ENCODE measurements at places on chromosomes 3 and 15. TPM values are rescaled to one million over a fixed set of nuclear protein-coding genes. Genes with fewer than 3 reads are reported as not detected.

GRCh38 chr15:31098491-31098917 is 3.0 kb downstream of the TRPM1 start:
- H3K4me1 ChIP-seq, result no peaks in the 10 kb centered on the region
- H3K27ac ChIP-seq, result no peak overlapping the region
- H3K27me3 ChIP-seq, result no peaks in the 10 kb centered on the region
- DNase-seq, result no peak

GRCh38 chr3:191360620-191361019 is 30.3 kb upstream of the UTS2B start:
- no peaks in the 10 kb centered on the region for H3K4me1 ChIP-seq
- no peak overlapping the region for H3K4me3 ChIP-seq
- DNase-seq, result no peak
- no peaks in the 10 kb centered on the region for H3K36me3 ChIP-seq
- no peaks in the 10 kb centered on the region for H3K27me3 ChIP-seq

GRCh38 chr3:159960188-159961148 is 28.2 kb upstream of the IL12A start:
- H3K4me3 ChIP-seq, result no peak overlapping the region
- no peaks in the 10 kb centered on the region for H3K27me3 ChIP-seq
- H3K36me3 ChIP-seq, result no peaks in the 10 kb centered on the region
- DNase-seq, result no peak

PIERCE2 gene
- 8.0 TPM for total RNA-seq

STRIT1 gene
- not detected for total RNA-seq

- no peak overlapping the region for H3K27ac ChIP-seq
- H3K36me3 ChIP-seq, result no peaks in the 10 kb centered on the region
- no peak for DNase-seq
These were observed 129.4 kb downstream of the DNAJB8 start for GRCh38 chr3:128337305-128337704.

GRCh38 chr15:80386151-80386550 is 18.0 kb upstream of the ARNT2 start:
- no peaks in the 10 kb centered on the region for H3K27me3 ChIP-seq
- no peak overlapping the region for H3K27ac ChIP-seq
- no peak for DNase-seq

DNA sequence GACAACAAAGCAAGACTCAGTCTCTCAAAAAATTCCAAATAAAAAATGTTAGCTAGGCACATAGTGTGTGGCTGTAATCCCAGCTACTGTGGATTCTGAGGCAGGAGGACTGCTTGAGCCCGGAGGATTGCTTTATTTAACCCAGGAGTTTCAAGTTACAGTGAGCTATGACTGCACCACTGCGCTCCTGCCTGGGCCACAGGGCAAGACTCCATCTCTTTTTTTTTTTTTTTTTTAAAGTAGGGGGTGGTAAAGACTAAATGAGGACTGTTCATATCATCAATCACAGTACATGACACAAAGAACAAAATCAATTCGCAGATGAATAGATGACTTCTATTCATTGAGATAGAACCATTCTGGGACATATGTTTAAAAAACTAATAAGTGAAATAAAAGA is 48.1 kb downstream of the ACAP2 start:
- DNase-seq, result no peak
- no peaks in the 10 kb centered on the region for H3K27me3 ChIP-seq
- no peaks in the 10 kb centered on the region for H3K36me3 ChIP-seq
- peaks cover 6% of the 10 kb centered on the region for H3K4me1 ChIP-seq

GRCh38 chr15:61088675-61089074 is 140.4 kb downstream of the RORA start:
- H3K4me3 ChIP-seq, result no peak overlapping the region
- peaks cover 10% of the 10 kb centered on the region for H3K4me1 ChIP-seq
- no peaks in the 10 kb centered on the region for H3K27me3 ChIP-seq
- no peak overlapping the region for H3K27ac ChIP-seq
- no peaks in the 10 kb centered on the region for H3K36me3 ChIP-seq
- DNase-seq, result no peak

DNA sequence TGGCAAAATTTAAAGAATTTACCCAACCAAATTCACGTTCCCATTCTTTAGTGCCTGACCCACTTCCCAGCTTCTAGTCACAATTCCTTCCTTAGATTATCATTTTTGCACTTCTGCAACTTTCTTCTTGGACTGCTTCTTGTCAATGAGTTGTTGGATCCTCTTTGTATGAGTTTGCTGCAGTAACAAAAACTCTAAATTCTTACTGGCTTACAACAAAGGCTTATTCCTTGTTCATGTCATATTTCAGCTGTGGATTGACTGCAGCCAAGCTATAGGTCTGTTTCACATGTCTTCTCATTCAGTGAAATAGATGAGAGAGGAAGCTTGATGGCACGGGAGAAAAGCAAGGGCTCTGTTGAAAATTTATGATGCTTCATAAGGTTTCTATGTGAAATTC is 50.4 kb upstream of the TGFBR2 start:
- no peaks in the 10 kb centered on the region for H3K4me1 ChIP-seq
- H3K4me3 ChIP-seq, result no peak overlapping the region
- no peak overlapping the region for H3K27ac ChIP-seq
- H3K27me3 ChIP-seq, result no peaks in the 10 kb centered on the region

DNA sequence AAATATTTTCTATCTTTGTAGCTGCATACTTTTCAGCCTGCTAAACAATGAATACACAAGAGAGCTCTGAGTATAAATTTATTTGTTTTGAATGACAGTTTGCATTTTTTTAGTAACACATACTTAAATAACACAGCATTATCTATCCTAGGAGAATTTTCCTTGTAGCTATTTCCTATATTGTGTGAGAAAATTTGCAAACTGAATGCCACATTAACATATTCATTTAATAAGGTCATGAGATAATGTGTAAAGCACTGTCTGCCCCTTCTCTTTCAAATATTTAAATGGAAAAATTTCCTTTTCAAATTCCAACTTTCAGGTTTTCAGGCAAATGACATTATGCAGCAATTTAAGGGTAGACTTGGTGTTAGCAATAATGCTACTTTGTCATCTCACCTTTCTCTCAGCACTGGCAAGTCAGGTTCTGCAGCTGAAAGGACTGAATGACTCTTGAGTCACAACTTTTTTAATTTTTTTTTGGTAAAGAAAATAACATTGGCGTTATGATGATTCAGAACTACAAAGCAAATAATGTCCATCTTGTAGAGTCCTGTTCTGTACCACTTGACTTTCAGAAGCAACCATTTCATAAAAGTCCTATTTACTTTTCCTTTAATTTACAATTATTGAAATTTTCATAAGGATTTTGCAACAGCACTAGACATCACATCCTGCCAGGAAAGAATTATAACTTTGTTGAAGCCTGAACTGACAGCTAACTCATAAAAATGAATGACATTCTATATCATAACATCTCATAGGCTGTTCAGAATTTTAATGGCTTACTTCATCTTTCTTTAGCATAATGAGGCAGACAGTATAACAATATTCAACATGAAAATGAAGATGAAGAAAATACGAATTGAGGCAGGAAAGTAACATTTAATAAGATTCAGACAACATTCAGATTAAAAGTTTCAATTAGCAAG is 681.6 kb upstream of the SEMA6D start:
- no peaks in the 10 kb centered on the region for H3K4me1 ChIP-seq
- no peaks in the 10 kb centered on the region for H3K27me3 ChIP-seq
- DNase-seq, result no peak
- H3K36me3 ChIP-seq, result no peaks in the 10 kb centered on the region
- no peak overlapping the region for H3K4me3 ChIP-seq
- no peak overlapping the region for H3K27ac ChIP-seq

GRCh38 chr15:97168704-97169475 is 791.6 kb upstream of the ARRDC4 start:
- no peaks in the 10 kb centered on the region for H3K4me1 ChIP-seq
- no peak overlapping the region for H3K4me3 ChIP-seq
- DNase-seq, result no peak
- no peaks in the 10 kb centered on the region for H3K36me3 ChIP-seq
- H3K27me3 ChIP-seq, result no peaks in the 10 kb centered on the region

GRCh38 chr15:78363381-78363734 is 23.2 kb downstream of the CRABP1 start:
- no peak overlapping the region for H3K27ac ChIP-seq
- H3K4me3 ChIP-seq, result no peak overlapping the region
- no peaks in the 10 kb centered on the region for H3K36me3 ChIP-seq
- DNase-seq, result no peak
- no peaks in the 10 kb centered on the region for H3K4me1 ChIP-seq

GRCh38 chr3:12990306-12990705 is 82.9 kb downstream of the IQSEC1 start:
- no peak for DNase-seq
- no peak overlapping the region for H3K27ac ChIP-seq
- H3K4me1 ChIP-seq, result peaks cover 9% of the 10 kb centered on the region
- H3K27me3 ChIP-seq, result no peaks in the 10 kb centered on the region
- no peaks in the 10 kb centered on the region for H3K36me3 ChIP-seq

DNA sequence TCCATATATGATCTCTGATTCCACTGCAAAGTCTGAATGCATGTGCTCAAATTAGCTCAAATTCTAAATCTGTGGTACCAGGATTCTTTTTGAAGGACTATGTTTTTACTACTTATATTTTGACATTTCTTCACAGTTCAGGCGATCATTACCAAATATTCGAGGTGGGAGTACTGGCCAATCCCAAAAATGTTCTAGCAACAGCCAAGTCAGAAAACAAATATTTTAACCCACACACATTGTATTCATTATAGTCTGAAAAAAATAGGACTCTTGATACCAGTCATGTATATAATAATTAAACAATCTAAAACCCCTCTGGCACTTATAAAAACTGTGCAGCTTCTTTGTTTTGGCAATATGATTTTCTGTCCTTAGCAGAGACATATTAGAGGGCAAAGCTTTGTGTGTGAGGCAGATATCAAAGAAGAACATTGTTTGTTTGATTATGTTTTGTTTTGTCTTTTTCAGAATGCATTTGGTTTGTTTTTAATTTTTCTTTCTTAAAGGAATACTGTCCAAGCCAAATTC is 37.4 kb downstream of the FGF7 start:
- H3K27ac ChIP-seq, result no peak overlapping the region
- no peaks in the 10 kb centered on the region for H3K4me1 ChIP-seq
- no peak overlapping the region for H3K4me3 ChIP-seq
- no peaks in the 10 kb centered on the region for H3K36me3 ChIP-seq
- DNase-seq, result no peak
- no peaks in the 10 kb centered on the region for H3K27me3 ChIP-seq

GRCh38 chr15:77538793-77539497 is 93.8 kb downstream of the LINGO1 start:
- H3K27me3 ChIP-seq, result no peaks in the 10 kb centered on the region
- no peak overlapping the region for H3K27ac ChIP-seq
- H3K36me3 ChIP-seq, result no peaks in the 10 kb centered on the region
- H3K4me3 ChIP-seq, result no peak overlapping the region
- H3K4me1 ChIP-seq, result peaks cover 27% of the 10 kb centered on the region

DNA sequence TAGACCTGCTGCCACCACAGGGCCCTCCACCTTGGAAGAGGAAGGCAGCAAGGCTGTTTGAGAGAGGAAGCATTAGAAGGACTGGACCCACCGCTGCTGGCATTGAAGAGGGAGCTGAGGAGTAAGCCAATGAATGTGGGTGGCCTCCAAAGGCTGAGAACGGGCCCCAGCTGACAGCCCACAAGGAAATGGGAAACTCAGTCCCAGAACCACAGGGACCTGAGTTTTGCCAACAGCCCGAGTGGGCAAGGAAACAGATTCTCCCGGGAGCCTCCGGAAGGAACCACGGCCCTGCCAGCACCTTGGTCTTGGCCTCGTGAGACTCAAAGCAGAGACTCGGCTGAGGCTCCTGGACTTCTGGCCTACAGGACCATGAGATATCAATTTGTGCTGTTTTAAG is 95.4 kb upstream of the SNRPA1 start:
- no peaks in the 10 kb centered on the region for H3K36me3 ChIP-seq
- H3K27me3 ChIP-seq, result no peaks in the 10 kb centered on the region
- H3K27ac ChIP-seq, result no peak overlapping the region
- no peak overlapping the region for H3K4me3 ChIP-seq

GRCh38 chr15:99441871-99442251 is 123.9 kb upstream of the MEF2A start:
- DNase-seq, result no peak
- H3K4me3 ChIP-seq, result no peak overlapping the region
- H3K27ac ChIP-seq, result no peak overlapping the region
- no peaks in the 10 kb centered on the region for H3K36me3 ChIP-seq
- H3K4me1 ChIP-seq, result peaks cover 5% of the 10 kb centered on the region
- H3K27me3 ChIP-seq, result no peaks in the 10 kb centered on the region

IL17RB gene
- 9.5 TPM for total RNA-seq

GRCh38 chr3:47418167-47419082 is 37.6 kb downstream of the PTPN23 start:
- H3K4me3 ChIP-seq, result no peak overlapping the region
- no peak overlapping the region for H3K27ac ChIP-seq
- peaks cover 23% of the 10 kb centered on the region for H3K4me1 ChIP-seq

- no peaks in the 10 kb centered on the region for H3K36me3 ChIP-seq
- no peak overlapping the region for H3K4me3 ChIP-seq
- H3K27me3 ChIP-seq, result no peaks in the 10 kb centered on the region
- no peak for DNase-seq
These were observed 278.4 kb upstream of the CCDC54 start for GRCh38 chr3:107098864-107099263.

GCNT3 gene
- total RNA-seq, result 2.5 TPM

DNA sequence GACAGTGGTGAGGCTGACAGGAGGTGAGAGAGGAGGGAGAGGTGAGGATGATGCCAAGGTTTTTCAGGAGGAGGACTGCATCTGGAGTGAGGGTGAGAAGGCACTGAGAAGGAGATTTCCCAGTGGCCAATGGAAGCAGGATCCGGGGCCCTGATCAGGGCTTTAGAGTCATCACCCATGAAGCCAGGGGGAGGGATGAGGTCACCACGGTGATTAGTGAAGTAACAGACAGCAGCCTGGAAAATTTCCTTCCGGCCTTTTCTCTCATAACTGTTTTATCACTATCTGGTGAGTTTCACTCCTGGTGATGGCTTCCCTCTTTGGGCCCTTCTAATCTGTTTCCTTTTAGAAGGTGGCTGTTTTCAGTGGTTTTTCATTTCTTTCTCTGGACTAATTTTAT is 80.5 kb upstream of the WNT5A start:
- DNase-seq, result no peak
- no peaks in the 10 kb centered on the region for H3K36me3 ChIP-seq
- no peak overlapping the region for H3K27ac ChIP-seq
- H3K27me3 ChIP-seq, result no peaks in the 10 kb centered on the region

- no peaks in the 10 kb centered on the region for H3K4me1 ChIP-seq
- no peak overlapping the region for H3K27ac ChIP-seq
- H3K4me3 ChIP-seq, result no peak overlapping the region
- H3K36me3 ChIP-seq, result no peaks in the 10 kb centered on the region
These were observed 78.3 kb downstream of the ADAM10 start for GRCh38 chr15:58671186-58671585.

DNA sequence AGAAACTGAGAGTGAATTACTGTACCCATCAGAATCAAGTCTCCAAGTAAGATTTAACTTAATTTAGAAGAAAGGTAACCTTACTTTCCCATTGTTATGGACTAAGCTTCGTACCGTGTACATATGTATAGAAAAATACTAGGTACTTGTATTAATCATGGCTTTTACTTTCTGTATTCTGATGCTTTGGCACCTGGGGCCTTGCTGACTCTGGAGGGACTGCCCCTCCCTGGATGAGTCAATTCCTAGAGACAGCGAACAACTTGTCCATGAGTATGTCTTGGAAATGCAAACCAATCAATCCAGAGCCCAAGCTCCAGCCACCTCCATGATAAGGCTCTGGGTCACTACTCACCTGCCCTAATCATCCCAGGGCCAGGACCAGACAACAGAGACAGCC is 50.0 kb upstream of the DGKG start:
- no peaks in the 10 kb centered on the region for H3K36me3 ChIP-seq
- H3K27ac ChIP-seq, result no peak overlapping the region
- H3K27me3 ChIP-seq, result no peaks in the 10 kb centered on the region
- no peak overlapping the region for H3K4me3 ChIP-seq
- DNase-seq, result no peak
- H3K4me1 ChIP-seq, result peaks cover 25% of the 10 kb centered on the region

KNG1 gene
- total RNA-seq, result 0.31 TPM

GRCh38 chr3:152452318-152452717 is 183.6 kb downstream of the MBNL1 start:
- no peaks in the 10 kb centered on the region for H3K4me1 ChIP-seq
- no peaks in the 10 kb centered on the region for H3K27me3 ChIP-seq
- DNase-seq, result no peak
- H3K27ac ChIP-seq, result no peak overlapping the region

Data from testis (tissue), 5 donors.